Progenitor cell of endocrine pancreas (in vitro differentiated cells): ENCODE measurements at places on chromosomes 12 and 14.

DNA sequence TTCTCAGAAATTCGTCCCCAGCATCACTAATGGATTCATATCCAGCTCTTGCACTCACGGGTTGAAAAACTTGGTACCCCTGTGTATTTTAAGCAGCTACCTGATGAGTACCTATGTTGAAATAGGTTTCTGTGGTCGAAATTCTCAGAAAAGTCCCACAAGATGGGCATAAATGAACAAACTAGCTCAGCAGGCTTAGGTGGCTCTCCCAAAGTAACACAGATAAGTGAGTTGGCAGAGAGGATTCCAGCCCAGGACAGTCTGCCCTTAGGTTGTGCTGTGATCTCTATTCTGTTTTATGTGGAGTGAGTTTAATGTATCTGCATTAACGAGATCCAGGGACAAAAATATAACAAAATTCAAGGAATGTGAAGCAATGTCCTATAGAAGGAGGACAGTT, 92.3 kb downstream of the RGS6 start:
- no peak for DNase-seq

GRCh38 chr12:31506515-31507306, 84.2 kb downstream of the DENND5B start:
- DNase-seq: no peak

DNA sequence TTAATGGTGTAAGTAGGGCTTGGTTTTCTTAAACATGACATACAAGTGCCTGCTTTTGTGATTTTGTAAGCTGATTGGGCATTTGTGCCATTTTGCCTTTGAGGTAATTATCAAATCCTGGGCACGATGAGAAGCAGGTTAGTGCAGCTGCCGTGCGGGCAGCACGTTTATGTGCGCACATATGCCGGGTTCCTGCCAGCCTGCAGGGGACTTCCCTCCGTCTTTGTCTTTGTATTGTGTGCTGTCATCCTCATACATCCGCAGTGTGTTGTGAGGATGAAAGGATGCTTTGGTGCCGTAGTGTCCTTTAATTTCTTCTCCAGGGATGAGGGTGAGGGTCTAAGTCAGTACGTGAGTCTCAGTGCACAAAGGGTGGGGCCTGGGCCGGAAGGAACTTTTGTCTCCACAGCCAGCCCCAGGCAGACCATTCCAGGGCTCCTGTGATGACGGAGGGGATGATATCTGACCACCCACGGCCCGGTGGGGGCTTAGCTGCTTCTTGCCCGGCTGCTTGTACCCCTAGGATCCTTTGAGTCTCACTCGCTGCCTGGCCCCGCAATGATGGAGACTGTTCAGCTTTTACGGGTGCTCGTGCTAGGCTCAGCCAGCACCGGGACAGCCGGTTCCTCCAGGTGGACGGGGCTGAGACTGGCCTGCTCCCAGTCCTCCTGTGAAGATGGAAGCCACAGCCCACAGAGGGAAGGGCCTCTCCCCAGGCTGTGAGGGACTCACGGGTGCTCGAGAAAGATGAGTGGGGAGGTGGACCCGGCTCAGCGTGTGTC, 54.6 kb downstream of the ADGRD1 start:
- DNase-seq: no peak

DNA sequence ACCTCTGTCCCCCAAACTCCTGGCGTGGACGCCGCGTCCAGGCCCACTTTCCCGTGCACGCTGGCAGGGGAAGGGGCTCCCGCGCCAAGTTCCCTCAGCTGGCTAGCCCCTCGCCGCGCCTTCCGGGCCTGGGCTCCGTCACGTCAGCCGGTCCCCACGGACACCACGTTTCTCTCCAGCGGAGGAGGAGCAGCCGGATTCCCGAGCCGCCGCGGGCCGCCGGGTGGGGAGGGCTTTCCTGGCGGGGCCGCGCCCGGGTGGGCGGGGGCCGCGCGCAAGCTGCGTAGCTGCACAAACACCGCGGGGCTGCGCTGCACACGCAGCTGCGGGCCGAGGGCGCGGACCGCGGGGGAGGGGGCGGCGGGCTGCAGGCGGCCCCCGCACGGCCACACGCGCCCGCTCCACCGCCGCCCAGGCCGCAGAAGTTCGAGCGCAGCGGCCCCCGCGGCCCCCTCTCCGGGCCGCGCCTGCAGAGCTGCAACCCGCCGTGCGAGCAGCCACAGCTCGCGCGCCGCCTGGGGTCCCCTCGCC, 45.1 kb upstream of the PNMA1 start:
- DNase-seq: peak; percentile 38

DNA sequence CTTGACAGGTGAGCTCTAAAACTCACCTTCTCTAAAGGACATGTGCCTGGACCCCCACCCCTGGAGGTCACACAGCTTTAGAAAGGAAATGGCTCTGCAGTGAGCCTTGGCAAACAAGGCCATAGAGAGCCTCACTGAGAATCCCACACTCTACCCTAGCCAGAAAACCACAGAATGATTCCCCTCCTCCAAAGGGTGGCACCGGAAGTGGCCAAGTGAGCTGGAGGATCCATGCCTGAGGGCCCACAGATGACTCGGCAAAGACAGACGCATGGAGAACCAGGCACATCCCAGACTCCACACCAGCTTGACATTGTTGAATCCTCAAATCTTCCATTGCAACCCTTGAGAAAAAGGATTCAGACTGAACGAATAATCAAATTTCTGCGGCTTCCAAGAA, 54.2 kb upstream of the PTHLH start:
- DNase-seq: no peak

DNA sequence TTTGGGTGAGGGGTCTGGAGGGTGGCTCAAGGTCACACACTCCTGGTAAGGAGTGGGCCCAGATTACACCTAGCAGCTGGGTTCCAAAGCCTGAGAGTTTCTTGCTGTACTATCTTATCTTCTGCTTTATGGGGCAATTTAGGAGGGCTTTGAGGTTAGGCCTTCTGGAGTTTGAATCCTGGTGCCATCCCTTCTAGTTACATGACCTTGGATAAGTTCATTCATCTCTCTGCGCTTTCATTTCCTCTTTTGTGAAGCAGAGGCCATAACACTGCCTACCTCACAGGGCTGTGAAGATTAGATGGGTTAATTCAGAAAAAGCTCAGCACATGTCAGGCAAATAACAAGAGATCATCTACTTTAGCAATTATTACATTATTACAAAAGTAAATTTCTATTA, 7.4 kb upstream of the KRT77 start:
- DNase-seq: no peak

GRCh38 chr12:89552376-89552775, 26.5 kb upstream of the POC1B start:
- no peak for DNase-seq

DNA sequence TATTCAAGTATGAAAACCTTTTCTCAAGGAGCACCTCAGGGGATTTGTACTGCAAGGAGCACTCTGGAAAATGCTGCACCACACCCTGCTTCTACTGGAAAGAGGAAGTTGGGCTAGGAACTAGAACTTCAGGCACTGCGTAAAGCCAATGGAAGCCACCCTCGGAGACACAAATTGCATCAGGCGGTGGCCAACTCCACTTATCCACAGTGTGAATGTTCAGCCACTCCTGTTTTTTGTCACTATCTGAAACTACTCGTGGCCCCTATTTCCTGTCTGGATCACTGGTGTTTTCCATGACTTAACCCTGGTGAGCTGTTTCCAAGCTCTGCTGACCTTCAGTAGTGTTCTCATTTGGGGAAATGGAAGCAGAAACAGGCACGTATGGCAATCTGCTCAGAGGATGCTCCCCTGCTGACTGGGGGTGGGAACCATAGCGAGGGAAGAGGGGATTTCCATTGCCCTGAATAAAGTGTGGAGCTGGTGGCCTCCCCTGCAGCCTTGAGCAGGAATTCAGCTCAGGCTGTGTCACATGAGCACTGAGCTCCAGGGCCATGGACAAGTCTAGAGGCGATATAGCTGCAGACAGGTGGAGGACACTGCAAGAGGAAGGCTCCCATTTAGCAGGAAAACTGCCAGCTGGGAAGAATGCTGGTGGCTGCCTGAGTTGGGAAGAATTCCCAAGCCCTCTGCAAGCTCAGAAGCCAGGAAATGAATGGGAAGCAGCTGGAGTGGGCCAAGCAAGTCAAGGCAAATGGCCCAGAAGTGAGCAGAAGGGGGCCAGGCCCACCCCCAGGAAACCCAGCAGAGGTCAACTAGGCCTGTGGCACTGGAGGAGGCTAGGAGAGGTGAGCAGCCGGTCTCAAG, 50.5 kb upstream of the RAP1B start:
- no peak for DNase-seq

GRCh38 chr14:101336183-101336582, 225.1 kb upstream of the DIO3 start:
- DNase-seq: no peak

DNA sequence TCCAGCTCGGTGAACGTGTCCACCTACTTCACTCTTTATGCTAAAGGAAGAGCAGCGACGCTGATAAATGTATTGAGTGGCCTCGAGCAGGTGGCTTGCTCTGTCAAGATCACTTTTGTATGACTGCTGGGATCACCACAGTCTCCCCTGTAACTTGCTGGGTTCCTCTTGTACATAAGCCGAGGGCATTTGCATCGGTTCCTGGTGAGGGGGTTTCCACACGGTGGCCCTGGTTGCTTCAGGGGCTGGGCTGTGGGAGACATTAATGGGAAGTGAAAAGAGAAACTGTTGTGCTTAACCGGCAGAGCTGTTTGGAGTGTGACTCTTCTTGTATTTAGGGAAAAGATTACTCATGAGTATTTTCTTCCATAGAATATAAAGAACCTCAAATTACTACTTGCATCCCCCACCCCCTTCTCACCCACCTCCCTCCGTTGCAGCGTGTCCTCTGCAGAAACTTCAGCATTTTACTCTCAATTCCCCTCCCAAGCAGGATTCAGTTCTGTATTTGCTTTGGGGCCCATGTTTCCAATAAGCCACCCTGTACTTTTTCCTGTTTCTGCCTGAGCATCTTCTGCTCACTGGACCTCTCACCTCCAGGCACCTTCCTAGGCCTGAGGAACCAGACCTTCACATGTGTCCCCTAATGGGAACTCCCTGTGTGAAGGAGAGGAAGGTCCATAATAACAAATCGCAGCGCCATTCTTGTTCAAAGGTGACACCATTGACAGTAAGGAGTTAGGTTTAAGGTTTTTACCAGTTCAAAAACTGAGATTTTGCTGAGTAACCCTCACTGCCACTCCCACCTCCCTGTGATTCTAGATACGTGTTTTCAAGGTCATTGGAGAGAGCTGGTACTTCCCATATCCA, 187.0 kb downstream of the ETV6 start:
- DNase-seq: no peak

GRCh38 chr12:124675881-124676713, 108.7 kb upstream of the NCOR2 start:
- DNase-seq: no peak

- no peak for DNase-seq
Observed at GRCh38 chr12:116929885-116930284, 19.1 kb downstream of the FBXW8 start.

DNA sequence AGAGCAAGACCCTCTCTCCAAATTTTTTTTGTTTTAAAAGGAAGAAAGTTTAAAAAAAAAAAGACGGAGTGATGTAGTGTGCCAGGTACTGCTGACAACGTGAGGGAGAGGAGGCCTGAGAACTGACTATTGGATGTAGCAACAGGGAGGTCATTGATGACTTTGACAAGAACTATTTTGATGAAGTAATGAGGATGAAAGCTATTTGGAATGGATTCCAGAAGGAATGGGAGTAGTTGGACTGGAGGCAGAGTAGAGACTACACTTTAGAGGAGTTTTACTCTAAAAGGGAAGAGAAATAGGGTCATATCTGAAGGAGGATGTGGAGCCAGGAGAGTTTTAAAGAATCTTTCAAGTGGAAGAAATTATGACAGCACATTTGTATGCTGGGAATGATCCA, 27.8 kb upstream of the SLC38A2 start:
- no peak for DNase-seq

DNA sequence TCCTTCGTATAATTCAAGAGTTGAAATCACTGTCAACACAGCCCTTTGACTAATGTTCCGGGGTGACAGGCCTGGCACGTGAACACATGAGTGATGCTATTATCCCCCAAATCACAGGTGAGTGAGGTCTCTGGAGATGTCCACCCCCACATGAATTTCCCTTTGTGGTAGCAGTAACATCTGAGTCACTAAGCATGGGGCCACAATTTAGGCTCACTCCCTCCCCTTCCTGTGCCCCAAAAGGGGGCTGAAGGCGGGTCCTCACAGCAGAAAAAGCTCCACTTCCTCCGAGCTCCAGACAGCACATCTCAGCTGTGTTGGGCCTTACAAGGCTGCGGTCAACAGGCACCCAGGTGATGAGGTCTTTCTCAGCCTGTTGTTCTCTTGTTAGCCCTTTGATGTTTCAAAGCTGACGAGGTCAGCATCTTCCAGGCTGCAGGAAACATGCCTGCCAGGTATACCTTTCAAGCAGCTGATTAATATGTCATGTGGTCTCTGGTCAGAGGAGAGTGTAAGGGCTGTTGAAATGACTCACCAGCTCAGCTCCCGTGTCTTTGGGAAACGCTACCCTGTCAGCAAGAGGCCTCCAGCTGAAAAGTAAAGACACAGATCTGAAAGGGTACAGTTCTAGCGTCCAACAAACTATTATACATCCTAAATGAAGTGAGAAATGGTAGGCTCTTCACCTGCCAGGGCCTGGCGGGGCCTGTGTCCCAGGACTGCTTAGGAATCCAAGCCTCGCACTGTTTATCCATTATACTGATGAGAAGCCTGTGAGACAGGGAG, 107.3 kb downstream of the ZFP36L1 start:
- DNase-seq: no peak

DNA sequence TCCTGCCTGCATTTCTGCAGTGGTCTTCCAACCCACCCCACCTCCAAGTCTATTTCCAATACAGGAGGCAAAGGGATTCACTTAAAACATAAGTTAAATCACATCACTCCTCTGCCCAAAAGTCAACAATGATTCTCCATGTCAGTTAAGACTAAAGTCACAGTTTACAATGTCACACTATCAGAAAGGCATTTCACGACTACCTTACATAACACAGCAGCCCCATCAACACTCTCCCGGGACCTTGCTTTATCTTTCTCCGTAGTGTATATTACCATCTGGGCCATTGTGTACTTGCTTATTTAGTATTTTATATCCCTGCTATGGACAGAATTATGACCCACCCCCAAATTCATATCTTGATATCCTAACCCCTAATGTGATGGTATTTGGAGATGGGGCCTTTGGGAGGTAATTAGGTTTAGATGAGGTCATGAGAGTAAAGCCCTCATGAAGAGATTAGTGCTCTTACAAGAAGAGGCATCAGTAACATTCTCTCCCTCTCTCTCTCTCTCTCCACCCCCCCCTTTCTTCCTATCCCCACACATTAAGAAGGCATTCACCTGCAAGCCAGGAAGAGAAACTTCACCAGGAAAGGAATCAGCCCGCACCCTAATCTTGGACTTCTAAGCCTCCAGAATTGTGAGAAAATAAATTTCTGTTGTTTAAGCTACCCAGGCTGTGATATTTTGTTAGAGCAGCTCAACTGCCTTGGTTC, 112.7 kb downstream of the GXYLT1 start:
- no peak for DNase-seq

- DNase-seq: no peak
Observed at GRCh38 chr12:83136411-83136810, 449.7 kb downstream of the TMTC2 start.

- DNase-seq: no peak
Observed at GRCh38 chr14:75425446-75425845, 2.4 kb upstream of the JDP2 start.
